B cell (primary cell): ENCODE measurements at places on chromosomes 2 and 18. TPM values are rescaled to one million over a fixed set of nuclear protein-coding genes. Genes with fewer than 3 reads are reported as not detected.
A peak's percentile ranks its signal among the peaks of the same experiment; 100 is the strongest.

KLHL30 gene
- 0.12 TPM in 1 of 2 replicates, not detected in the other for total RNA-seq

VWA3B gene
- total RNA-seq: not detected in 2 replicates

SLC38A11 gene
- 4.1 and 5.4 TPM in 2 replicates for total RNA-seq

KIF5C gene
- total RNA-seq: 6.0 and 6.1 TPM in 2 replicates

IL1A gene
- 0.19 TPM in 1 of 2 replicates, not detected in the other for total RNA-seq

ZC3H15 gene
- total RNA-seq: 61.4 and 65.0 TPM in 2 replicates

POTEJ gene
- total RNA-seq: not detected in 2 replicates

HOXD12 gene
- not detected in 2 replicates for total RNA-seq

TEX44 gene
- total RNA-seq: not detected in 2 replicates

PCARE gene
- not detected in 2 replicates for total RNA-seq

CYP27C1 gene
- not detected in 2 replicates for total RNA-seq

SLC9A4 gene
- total RNA-seq: 0.07 and 0.20 TPM in 2 replicates

LCT gene
- total RNA-seq: 0.07 and 0.10 TPM in 2 replicates

- no peak for DNase-seq
Measured at GRCh38 chr2:64463781-64464180, 9.8 kb downstream of the LGALSL start.

- DNase-seq: no peak
Measured at GRCh38 chr18:11037533-11038240, 111.7 kb downstream of the PIEZO2 start.

GRCh38 chr2:121175326-121175725 lies 109.7 kb downstream of the TFCP2L1 start:
- no peak for DNase-seq

DNA sequence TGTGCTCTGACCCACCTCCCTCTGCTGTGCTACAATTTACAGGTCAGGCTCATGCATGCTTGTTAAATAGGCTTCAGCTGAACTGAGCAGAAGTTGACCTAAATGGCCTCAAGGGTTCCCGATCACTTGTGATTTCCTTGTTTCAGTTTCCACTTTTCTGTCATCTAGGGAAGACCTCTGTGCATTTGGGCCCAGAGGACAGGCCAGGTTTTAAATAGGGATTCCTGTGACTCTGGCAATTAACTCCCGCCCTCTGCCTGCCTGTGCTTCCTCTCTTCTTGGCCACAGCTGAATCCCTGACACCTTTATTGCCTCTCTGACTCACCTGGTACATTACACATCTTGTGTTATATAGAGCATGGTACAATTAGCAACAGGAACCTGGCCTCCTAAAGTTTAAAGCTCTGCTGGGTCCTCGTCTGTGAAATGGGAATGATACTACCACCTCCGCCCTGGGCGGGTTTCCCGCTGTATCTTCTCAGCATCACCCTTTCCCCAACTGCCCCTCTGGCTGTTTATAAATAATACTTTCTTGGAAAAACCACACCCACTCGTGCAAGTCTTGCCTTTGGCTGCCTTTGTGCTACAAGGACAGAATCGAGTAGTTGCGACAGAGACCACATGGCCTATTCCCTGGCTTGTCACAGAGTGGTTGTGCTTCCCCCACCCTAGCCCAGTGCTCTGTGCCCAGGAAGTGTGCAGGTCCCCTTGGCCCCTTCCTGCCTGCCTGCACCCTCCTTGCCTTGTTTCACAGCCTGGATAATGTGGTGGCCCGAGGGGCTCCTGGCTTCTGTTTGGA lies 7.9 kb downstream of the CABLES1 start:
- no peak for DNase-seq

DNA sequence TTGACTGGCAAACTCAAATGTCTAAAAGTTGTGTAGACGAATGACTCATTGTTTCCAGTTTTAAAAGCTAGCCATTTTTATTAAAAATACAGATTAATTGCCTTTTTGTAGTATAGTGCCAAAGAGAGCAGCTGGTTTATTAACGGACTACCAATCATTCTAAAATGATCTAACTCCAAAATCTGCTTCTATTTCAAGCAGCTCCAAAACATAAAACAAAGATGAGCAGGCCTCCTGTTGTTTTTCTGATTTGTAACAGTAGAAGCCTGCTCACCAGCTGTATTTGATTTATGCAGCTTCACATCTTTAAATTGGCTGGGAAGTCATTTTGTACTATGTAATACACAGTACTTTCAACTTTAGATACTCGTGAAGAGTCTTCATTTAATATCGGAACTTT lies 171.8 kb downstream of the UBR3 start:
- DNase-seq: no peak

GRCh38 chr2:69642709-69643601 lies 584 bp downstream of the AAK1 start:
- peak; percentile 52 for DNase-seq

DNA sequence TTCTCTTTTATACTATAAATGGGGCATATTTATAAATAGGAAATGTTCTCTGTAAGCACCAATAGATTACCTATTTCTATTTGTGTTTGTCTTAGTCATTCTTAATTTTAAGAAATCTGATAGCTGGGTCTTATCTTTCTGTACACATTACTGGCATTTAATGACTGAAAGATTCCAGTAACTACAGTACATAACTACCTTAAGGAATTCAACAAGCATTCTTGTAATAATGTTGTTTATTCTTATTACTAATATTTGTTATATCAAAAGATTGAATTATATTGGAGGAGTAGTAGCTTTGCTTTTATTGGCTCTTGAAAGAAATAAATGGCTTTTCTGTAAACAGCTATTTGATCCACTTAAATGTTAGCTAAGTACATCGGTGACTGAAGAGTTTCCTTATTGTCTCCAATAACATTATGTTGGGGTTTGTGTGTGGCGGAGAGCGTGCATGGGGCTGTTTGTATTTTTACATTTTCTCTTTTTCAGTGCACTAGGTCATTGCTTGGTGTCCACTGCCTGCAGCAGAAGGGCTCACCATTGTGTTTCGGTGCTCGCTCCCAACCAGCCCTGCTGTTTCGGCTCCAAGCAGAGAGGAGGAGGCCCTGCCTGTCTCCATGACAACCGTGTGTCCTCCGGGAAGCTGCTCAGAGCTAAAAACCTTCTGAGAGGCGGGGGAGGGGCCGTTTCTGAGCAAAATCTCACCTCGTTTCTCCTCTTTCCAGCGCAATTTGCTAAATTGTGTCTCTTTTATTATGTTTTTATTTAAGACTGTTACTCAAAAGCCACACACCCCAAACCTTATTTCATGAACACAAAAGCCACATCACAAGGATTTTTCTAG lies 112.5 kb upstream of the SLC38A11 start:
- no peak for DNase-seq

- no peak for DNase-seq
Measured at GRCh38 chr18:28837100-28837499, 660.2 kb upstream of the CDH2 start.

DNA sequence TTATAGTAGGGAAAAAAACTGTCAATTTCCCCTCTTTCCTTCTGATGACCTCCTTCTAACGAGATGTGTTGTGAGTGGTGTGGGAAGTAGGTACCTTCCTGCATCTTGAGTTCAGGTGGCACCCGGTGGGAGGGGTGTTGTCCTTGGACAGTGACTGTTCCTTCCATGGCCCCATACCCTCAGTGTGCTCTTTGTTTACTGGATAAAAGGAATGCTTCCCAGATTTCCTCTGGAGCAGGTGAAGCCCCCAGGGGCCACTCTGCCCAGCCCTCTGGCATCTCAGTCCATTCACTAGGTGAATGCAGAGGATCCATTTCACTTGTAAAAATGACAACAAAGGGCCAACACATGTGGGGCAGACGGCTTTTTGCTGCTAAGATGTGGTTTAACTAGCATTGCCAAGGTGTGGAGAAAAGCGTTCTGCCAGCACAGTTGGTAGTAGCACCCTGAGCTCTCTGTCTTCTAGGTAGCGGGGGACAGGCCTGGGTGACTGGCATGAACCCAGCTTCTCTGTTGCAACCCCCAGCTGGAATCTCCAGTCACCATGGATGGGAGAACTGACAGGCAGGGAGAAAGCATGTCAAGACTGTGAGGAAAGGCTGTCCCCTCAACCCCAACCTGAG lies 6.9 kb downstream of the GDF7 start:
- peak; percentile 13 for DNase-seq

- no peak for DNase-seq
Measured at GRCh38 chr2:5132281-5132680, 559.9 kb upstream of the SOX11 start.

DNA sequence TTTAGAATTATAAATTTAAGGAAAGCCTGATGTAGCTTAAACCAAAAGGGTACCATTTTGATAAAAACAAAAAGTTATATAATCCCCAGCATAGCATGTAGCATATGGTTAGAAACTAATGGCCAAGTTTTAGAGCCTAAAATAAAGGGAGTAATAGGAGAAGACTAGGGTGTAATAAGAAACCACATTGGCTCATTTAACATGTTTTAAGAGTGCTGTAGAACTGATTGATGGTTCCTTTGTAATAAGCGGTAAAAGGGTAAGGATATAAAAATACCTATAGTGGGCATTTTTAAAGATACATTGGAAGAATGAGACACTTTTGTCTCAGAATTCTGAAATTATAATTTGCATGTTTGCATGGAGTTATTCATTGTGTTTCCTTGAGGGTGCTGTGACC lies 1.9 kb downstream of the PSMA8 start:
- DNase-seq: no peak

DNA sequence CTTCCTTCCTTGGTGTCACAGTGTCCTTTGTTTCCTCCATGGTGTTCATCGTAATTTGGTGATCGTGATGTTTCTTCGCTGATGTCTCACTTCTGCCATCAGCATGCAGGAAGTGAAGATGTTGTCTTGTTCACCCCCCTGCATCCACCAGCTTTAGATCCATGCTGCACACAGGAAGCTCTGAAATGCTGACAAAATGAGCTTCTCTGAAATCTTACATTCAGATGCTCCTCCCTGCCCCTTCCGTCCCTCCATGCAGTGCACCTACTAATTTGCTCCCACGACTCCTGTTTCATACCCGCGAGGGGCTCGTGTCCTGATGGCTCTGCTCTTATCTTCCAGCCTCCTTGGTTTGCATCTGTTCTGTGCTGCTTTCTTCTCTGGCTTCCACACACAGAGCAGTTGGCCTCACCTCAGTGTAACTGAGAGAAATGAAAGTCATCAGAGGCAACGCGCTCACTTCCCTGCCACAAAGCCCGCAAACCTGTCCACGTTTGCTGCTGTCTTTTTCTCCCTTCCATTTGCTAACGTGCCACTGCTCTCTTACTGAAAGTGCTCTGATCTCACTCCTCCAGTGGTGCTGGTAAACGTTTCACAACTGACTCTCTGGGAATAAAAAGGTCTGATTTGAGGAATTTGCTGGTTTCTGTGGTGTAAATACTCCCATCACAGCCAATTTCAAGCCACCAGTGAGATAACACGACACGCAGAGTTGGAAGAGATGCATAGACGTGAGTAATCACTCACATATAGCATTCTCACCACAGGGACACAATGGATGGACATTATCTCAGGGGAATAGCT lies 41.0 kb upstream of the MGAT4A start:
- DNase-seq: peak; percentile 54

DNA sequence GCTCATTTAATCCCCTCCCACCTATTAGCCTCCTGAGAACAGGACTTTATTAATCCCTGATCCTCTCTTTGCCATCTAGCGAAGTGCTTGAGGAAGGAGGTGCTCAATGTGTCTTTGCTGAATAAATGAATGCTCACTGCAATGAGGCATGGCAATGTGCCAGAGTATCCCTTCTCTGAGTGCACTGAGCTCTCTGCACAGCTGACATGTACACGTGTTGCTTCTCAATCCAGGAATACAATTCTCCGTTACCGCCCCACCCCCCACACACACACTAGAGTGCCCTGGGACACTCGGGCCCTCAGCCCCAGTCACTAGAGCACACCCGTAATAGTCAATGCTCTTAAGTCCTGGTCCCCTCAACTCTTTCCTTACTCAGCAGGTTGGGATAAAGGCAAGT lies 41.4 kb downstream of the FAM178B start:
- no peak for DNase-seq

DNA sequence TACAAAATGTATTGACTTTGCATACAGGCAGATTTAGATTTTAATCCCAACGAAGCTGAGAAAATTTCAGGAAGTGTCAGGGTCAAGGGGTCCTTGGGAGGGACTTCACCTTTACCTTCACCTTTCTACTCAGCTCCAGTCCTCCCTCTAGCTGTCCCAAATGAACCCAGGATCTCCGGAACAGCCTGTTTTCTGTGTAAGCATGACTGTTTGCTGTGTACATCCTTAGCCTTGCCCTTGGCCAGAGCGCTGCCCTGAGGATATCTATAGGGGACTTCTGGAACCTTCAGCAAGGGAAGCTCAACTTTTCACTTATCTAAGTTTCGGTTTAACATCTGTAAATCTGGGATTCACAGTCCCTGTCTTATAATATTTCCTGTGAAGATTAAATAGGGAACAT lies 246.8 kb upstream of the ST6GAL2 start:
- DNase-seq: no peak

- DNase-seq: no peak
Measured at GRCh38 chr2:19937004-19937403, 35.2 kb upstream of the TTC32 start.

GRCh38 chr2:229463841-229464346 lies 192.8 kb upstream of the PID1 start:
- no peak for DNase-seq

- DNase-seq: no peak
Measured at GRCh38 chr2:60961457-60961856, 56.1 kb upstream of the PEX13 start.

GRCh38 chr2:195863564-195863963 lies 205.1 kb downstream of the DNAH7 start:
- no peak for DNase-seq

GRCh38 chr2:236085647-236086046 lies 82.5 kb downstream of the GBX2 start:
- DNase-seq: no peak

- no peak for DNase-seq
Measured at GRCh38 chr2:28601616-28602015, 105.8 kb downstream of the PLB1 start.

- no peak for DNase-seq
Measured at GRCh38 chr2:74566754-74567085, 12.2 kb downstream of the DOK1 start.

- no peak for DNase-seq
Measured at GRCh38 chr18:63155910-63156773, 163.4 kb downstream of the BCL2 start.

- no peak for DNase-seq
Measured at GRCh38 chr2:152613235-152613634, 104.0 kb downstream of the PRPF40A start.
